ENCODE measurements at places on chromosomes 5 and 9.

- no peak for DNase-seq
These were observed 20.0 kb downstream of the ERAP2 start for GRCh38 chr5:96896276-96896675.

- DNase-seq: no peak
These were observed 47.6 kb upstream of the AGXT2 start for GRCh38 chr5:35095366-35095765.

DNA sequence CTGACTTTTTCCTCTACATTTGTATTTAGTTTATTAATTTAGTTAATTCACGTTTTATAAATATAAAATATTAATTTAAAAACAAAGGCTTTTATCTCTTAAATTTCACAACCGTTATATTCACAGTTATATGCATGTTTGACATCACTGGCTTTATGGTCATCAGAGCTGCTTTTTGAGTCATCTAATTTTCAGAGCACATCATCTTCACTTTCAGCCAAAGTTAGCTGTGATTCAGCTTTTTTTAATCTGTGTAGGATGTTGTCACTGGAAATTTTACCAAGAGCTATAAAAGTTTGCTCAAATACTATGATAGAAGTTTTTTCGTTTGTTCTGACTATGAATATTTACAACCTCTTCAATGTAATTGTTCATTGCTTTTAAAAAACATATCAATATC lies 12.4 kb downstream of the CDC37L1 start:
- no peak for DNase-seq

DNA sequence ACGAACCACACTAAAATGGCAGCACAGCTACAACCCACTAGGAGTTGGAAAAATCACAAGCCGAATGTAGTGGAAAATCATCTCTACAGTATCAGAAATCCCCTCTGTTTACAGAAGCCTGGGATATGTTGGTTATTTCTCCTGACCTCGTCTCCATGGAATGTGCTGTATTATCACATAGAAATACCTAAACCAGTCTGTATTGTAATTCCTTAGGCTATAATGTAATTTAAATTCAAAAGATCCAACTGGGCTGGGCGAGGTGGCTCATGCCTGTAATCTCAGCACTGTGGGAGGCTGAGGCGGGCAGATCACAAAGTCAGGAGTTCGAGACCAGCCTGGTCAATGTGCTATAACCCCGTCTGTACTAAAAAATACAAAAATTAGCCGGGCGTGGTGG lies 244.8 kb upstream of the MPDZ start:
- no peak for DNase-seq

DNA sequence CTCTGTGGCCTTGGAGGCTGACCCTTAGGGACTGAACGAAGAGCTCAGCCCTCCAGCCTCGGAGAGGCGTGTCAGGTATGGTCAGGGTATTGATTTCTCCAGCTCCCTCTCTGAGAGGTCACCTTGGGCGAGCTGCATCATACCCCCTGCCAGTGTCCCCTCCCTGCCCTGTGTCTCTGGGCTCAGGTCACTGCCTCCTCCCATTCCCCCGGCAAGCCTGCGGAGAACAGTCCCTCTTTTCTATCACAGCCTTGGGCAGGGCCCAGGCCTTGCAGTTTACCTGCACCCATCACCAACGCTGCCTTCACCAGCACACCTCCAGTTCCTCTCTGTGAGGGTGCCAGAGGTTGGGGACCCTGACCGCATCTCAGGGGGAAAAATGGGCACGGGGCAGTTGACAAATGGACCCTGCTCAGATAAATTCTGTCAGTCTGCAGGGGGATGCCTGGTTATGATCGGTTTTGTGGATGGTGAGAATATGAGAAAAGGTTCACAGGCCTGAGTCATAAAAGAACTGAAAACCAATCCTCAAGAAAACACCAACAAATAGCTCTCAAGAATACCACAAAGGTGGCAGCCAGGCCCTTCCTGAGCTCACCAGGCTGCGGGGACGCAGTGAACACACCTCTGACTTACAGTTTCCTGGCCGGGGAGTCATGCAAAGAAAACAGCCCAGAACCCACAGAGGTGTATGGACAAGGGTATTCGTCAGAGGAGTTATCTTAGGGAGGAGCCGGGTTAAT lies 24.7 kb upstream of the RXRA start:
- no peak for DNase-seq

GRCh38 chr5:15598294-15598902 lies 98.4 kb downstream of the FBXL7 start:
- no peak for DNase-seq

DNA sequence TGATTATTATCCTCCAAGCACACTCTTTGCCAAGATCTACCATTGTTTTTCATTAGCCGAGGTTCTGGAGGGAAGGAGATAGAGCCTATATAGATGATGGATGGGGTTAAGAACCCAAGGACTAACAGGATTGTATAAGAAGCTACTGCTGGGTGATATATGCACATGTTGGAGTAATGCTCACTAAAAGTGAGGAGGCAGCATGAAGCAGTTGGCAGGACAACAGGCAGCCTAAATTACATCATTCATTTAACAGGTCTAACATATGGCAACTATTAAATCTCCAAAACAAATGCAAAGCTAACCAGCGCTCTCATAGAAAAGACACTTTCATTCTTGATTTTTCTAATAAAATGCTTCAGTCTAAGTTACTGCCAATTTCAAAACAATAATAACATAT lies 293.2 kb downstream of the EPB41L4A start:
- no peak for DNase-seq

DNA sequence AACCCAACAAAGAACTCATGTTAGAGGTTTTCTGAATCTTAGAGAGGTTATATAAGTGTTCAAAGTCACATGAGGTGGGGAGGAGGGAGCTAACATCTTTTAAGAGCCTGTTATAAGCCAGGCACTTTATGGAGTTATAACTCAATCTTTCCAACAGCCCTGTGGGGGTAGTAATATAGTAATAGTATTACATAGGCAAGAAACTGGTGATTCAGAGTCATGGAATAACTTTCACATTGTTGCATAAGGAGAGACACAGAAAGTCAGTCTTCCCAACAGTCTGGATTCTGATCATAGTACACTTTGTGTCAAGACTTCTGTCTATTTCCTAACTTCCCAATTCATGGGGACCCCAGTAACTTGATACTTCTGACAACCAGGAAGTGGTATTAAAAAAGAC lies 89.2 kb downstream of the ACER2 start:
- DNase-seq: no peak

Measured in mesenteric fat pad (tissue), 1 donor.